ENCODE measurements at places on chromosomes 1 and 21.

DNA sequence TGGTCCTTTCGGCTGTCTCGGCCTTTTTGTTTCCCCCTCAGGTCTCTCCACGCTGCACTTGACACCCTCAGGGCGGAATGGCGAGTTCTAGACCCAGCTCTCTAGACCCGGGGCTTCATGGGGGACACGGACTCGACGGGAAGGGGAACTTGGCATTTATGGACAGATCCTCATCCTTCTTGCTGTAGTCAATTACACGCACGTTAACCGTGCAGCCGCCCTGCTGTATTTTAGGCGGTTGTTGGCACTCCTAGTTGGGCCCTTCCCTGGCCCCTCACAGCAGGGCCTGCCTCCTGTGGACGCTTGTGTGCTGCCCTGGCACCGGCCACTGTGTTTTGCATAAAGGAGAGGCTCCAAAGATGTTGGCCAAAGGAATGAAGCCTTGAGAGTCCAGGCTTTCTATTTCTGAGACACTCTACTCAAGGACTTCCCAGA is 558 bp upstream of the BTG3 start:
- no peak for DNase-seq

GRCh38 chr1:117646007-117646811 is 40.4 kb downstream of the TENT5C start:
- DNase-seq: no peak

DNA sequence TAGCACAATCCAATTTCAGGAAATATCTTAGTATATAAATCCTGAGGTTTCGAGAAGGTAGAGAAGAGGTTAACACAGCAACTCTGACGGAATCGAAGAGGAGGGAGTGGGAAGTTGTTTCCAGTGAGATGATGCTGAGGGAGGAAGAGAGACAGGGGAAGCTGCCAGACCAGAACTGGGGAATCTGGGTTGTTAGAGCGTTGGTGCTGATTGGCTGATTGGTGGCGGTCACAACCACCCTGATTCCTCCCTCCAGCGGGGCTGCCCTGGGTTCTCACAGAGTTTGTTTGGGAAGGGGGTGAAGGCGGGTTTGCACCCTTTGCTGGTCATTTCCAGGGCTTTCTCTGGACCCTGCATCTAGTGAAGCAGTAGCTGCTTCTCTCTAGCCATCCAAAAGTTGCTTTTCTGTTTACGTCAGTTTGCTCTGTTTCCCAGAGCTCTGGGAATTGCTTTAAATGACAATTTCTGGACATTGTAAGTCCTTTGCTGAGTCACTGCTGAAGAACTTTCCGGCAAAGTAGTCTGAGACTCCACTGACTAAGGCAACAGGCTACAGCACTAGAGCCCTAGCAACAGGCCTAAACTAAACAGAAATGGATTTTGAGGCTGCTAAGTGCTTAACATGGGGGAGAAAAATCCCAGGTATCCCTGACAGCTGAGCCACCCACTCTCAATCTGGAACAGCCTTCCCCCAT is 90.1 kb downstream of the TENT5C start:
- no peak for DNase-seq

- DNase-seq: no peak
Observed at GRCh38 chr1:69551476-69552324, 16.0 kb upstream of the LRRC7 start.

GRCh38 chr1:19006000-19006399 is 49.5 kb upstream of the IFFO2 start:
- no peak for DNase-seq

DNA sequence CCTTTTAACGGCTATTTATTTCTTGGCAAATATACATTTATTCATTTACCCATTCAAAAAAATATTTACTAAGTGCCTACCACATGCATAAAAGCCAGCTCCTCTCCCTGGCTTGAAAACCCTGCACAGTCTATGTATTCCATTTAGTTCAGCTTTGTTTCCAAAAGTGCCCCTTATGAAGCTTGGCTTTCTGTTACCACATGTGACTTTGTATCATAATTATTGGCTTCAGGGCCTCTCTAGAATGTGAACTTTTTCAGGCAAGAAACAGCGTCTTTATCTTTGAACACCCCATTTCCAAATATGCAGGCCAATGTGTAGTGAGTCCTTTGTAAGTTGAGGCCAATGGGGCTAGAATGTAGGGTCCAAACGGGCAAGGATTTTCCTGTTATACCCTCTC is 69.4 kb downstream of the CACHD1 start:
- DNase-seq: no peak

DNA sequence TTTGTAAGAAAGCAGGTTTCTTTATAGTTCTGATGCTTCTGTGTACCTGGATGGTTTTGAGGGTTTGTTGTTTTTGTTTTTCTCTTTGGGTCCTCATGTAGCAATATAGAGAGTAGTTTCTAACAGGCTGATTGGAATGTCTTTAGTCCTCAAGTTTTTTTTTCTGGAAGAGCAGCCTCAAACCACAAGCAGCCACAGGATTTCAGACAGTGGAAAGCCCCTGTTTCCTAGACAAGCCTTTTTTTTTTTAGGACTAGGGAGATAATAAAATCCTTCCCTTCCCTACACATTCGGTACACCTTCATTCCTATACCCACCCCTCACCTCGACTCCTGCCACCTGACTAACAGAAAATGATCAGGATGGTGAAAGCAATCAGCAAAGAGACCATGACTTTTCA is 47.6 kb downstream of the ACP6 start:
- DNase-seq: no peak

GRCh38 chr1:998995-999724 is 737 bp downstream of the HES4 start:
- peak; percentile 19 for DNase-seq

- DNase-seq: no peak
Observed at GRCh38 chr1:154715385-154715784, 107.4 kb upstream of the ADAR start.

- DNase-seq: no peak
Observed at GRCh38 chr1:119291611-119292206, 76.9 kb upstream of the HAO2 start.

DNA sequence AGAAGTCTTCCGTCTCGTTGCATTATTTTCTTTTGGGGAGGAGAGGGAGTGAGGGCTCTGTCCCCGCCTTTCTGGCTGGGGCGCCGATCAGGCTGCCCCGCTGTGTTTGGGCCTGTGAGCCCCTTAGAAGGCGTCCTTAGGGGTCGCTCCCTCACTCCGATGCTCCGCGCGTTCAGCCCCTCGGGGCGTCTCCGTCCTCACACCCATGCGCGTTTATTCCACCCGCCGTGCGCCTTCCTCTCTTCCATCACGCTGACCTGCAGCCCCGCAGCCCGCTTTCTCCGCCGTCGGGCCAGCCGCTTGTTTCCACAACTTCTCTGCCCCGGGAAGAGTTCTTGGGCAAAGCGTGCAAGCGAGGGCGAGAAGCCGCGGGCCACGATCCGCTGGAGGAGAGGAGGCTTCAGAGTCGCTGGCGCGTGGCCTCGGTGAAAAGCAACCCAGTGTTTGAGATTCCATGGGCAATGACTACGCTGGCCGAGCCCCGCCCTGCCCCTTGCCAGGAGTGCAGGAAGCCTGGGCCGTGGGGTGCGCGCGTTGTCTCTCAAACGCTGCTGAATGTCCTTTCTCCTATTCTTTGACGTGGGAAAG is 27.7 kb downstream of the TRIM11 start:
- DNase-seq: no peak

DNA sequence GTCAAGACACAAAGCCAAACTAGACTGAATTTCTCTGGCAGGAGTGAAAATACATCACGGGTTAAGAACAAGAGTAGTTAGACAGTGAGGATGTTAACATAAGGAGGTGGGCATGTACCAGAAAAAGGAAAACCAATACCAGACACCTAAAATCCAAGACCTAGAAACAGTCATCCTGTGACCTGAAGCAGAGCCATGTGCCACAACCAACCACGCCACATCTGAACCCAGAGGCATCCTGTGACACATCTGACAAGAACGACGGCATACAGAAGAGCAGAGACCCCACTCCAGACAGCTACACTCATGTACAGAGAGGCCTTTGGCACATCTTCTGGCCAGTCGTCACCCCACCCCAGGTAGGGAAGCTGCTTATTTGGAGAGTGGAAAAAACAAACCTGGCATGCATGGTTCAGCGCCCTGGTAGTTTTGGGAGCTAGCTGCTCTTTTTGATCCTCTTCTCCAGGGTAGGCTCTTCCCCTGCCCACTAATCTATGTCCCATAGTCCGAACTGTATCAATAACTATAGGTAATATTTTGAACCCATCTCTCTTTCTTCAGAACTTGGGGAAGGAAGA is 72.1 kb downstream of the SLC45A1 start:
- no peak for DNase-seq

- DNase-seq: peak; percentile 4
Observed at GRCh38 chr1:150102986-150103385, 35.4 kb downstream of the VPS45 start.

DNA sequence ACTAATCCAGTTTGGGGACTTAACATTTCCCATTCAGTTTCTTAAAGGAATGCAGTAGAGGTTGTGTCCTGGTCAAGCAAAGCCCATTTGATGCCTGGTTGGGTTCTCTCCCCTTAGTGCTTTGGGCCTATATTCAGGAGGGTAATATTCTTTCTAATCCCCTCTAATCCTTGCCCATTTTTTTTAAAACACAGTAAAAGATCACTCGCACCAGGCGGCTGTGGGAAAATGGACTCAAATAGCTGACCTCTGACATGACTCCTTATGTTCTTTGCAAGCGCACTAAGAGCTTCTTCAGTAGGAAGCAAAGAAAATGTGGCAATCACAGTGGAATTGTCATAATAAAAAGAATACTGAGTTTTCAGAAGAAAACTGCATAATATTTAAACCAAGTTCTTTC is 49.9 kb downstream of the WNT2B start:
- no peak for DNase-seq

GRCh38 chr1:244164511-244164890 is 113.4 kb downstream of the ZBTB18 start:
- no peak for DNase-seq

DNA sequence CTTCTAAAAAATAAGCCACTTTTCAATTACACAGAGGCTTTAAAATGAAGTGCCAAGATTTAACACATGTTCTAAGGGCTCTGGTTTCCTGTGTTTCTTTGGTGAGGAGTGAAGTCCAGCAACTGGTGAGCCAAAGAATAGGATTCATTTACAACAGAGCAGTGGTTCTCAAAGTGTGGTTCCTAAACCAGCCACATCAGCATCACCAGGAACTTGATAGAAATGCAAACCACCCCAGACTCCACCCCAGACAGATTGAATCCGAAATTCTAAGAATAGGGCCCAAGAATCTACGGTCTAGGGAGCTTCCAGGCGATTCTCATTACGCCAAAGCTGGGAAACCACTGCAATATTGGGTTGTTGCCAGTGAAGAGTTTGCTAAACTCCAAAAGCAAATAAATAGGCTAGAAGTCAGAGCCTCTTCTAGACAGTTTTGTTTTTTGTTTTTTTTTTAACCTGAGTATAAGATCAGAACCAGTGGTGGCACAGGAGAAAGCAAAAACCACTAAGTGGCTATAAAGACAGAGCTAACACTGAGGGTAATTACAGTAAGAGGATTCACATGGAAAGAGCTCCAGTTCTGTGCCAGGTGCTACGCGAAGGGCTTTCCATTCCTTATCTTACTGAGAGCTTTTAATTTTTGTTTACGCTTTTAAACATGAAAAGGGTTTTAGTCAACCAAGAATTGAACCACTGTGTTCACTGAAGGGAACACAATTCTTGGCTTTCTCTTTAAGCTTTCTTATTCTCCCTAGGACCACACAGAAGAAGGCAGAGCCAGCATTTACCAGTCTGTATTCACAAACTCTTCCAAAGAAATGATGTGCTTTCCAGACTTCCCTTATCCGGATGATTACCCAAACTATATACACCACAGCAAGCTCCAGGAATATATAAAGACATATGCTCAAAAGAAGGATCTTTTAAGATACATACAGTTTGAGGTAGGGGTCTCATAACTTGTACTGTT is 42.4 kb upstream of the FMO2 start:
- peak; percentile 29 for DNase-seq

- no peak for DNase-seq
Observed at GRCh38 chr1:92504291-92505014, 17.7 kb upstream of the GFI1 start.

DNA sequence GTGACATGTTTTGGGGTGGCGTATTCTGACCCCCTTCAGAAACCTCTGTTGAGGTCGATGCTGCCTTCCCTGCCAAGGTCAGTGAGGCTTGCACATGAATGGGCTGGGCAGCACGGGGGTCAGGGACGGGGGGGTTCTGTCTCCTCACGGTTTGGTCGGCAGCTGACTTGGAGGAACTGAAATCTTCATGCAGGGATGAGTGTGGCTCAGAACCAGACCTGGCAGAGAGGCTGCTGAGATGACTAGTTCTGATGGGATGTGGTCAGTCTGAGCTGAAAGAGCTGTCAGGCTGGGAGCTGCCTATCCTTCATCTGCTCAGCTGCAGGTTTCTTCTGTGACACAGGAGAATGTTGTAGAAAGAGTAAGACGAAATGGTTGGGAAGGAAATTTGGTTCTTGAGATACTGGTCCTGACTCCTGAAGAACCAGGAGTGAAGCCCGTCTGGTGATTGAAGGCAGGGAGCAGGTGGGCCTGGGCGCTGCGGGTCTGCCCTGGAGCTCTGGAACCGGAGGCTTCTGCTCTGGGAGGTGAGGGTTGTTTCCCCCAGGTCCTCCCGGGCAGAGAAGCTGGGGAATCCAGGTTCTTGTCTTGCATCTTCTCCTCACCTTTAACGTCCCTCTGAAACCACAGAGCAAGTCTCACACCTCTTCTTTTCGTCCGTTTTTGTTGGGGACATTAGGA is 3.3 kb downstream of the SLX9 start:
- DNase-seq: no peak

DNA sequence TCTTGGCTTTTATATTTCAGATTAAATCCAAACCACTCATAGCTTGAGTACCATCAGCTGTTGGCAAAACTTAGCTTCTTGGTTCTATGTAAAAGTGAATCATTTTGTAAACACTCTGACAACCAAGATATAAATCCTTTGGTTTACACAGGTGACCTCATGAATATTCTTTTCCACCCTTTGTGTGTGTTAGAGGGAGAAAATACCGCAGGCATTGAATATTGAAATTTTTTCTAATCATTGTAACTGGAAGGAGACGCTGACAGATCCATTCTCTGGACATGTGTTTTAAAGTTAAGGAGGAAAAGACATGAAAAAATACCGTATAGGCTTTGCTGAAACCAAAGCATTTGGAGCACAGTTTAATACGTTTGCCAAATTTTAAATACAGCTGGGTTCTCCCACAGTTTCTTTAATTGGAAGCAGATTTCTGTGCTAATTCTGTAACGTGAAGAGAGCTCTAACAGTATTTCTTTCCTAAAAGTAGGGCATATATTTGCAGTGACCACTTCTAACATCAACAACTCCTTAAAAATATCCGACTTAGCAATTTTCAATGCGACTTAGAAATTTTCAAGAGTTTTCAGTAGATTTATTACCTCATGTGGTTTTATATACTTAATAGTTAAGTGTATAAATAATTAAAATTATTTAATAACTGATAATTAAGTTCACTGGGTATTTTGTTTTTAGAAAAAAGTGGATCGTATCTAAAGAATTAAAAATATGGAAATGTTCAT is 388.2 kb downstream of the USP25 start:
- no peak for DNase-seq

- no peak for DNase-seq
Observed at GRCh38 chr1:59104191-59104760, 192.6 kb upstream of the FGGY start.
